ENCODE measurements at places on chromosomes 12 and 14. TPM values are rescaled to one million over a fixed set of nuclear protein-coding genes. Genes with fewer than 3 reads are reported as not detected.

DNA sequence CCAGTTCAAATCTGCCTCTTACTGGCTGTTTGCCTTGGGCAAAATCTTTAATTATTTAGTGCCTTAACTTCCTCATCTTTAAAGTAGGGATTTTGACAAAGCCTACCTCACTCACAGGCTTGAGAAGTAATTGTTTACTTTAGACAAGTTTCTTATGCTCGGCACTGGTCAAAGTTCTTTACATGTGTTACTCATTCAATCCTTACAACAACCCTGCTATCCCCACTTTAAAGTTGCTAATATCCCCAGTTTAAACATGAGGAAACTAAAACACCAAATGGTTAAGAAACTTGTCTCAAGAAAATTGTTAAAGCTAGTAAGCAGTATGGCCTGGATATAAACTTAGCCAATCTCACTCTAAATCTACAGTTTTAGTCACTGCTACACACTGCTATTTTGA lies 204.0 kb upstream of the AVPR1A start:
- DNase-seq = no peak

GRCh38 chr12:18135086-18135485 lies 45.1 kb upstream of the RERGL start:
- DNase-seq = no peak

BCL2L2 gene
- 34.2 TPM for total RNA-seq

- no peak for DNase-seq
These were observed 44.7 kb upstream of the MDM1 start for GRCh38 chr12:68376901-68377300.

DNA sequence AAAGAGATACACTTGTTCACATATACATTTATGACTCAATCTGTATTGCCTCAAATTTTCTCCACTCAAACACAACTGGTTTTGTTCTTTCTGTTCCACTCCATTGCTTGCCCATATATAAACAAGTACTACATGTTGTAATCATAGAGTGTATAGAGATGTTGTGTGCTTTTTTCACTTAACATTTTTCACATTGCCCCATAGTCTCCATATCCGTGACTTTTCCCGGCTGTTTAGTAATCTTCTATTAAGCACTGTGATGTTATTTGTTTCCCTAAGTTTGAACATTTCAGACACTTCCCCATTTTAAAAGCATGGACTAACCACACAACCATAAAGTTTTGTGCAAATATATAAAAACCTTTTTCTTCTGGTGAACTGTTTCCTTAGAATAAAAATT lies 45.5 kb upstream of the PTPRR start:
- no peak for DNase-seq

Data from chondrocyte (in vitro differentiated cells).